ENCODE measurements at places on chromosomes 2 and 18.

DNA sequence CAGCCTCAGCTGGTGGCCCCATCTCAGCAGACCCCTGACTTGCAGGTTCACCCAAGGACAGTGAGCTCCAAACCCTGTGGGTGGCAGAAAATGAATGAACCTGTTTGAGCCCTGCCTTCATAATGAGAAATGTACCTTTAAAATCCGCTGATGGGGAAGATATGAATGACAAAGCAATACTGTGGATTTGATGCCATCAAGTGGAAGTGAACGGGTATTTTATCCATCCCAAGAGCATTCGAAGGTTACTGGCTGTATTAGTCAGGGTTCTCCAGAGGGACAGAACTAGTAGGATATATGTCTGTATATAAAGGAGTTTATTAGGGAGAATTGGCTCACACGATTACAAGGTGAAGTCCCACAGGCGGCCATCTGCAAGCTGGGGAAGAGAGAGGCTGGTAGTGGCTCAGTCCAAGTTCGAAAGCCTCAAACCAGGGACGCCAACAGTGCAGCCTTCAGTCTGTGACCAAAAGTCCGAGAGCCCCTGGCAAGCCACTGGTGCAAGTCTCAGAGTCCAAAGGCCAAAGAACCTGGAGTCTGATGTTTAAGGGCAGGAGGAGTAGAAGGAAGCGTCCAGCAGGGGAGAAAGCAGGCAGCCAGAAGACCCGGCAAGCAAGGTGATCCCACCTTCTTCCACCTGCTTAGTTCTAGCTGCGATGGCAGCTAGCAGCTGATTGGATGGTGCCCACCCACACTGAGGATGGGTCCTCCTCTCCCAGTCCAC is 32.1 kb downstream of the TOGARAM2 start:
- DNase-seq: no peak

DNA sequence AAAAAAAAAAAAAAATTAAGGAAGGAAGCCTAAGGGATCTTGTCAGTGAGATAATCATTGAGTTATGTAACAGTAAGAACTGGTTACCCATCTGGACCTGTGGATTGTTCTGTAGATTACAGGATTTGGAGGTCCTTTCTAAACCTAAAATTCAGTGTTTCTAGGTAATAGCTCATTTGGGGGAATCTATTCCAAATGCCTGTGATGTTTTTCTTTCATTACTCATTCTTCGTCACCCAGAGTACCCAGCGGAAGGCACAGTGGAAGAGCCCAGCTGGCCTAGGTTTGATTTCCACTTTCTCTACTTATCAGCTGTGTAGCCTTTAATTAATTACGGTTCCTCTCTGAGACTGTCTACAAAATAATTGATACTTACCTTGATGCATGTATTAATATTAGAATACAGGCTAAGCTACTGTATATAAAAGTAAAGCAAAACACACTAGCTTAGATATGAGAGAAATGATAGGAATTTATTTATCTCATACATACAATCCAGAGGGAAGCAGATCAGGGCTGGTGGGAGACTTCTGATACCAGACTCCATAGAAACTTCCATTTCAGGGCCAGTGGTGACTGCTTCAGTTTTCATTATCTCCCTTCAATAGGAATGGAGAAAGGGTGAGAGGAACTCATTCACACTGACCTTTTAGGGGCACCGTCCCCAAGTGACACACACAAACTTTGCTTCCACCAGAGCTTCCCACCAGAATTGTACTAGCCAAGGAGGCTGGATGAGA is 115.8 kb upstream of the NOSTRIN start:
- DNase-seq: no peak

- DNase-seq: no peak
Observed at GRCh38 chr18:8776013-8776943, 70.9 kb downstream of the MTCL1 start.

- DNase-seq: no peak
Observed at GRCh38 chr2:18057657-18058056, 179.2 kb downstream of the KCNS3 start.

DNA sequence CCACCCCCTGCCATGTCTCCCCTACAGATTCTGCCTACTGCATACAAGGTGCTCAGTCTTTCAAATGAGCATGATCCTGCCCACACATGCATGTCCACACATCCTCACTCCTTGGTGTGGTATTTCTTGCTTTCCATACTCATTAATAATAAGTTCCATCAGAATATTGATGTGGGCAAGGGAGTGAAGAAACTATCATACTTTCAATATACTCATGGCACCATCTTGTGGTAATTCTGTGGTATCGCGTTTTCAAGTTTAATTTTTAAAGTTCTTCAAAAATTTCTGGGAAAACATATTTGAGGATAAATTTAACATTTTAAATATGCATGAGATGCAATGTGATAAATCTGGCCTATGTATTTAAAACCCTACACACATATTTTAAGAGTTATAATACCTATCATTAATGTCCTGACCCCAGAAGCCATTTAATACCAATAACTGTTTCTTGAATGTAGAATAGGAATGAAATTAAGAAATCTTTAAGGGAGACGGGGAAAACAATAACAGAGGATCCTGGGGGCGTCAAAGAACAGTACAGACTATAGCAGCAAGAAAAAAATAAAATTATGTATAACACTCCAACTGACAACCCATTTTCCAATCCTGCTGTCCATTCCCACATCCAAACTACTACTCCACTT is 110.1 kb downstream of the ZNF385B start:
- DNase-seq: no peak

DNA sequence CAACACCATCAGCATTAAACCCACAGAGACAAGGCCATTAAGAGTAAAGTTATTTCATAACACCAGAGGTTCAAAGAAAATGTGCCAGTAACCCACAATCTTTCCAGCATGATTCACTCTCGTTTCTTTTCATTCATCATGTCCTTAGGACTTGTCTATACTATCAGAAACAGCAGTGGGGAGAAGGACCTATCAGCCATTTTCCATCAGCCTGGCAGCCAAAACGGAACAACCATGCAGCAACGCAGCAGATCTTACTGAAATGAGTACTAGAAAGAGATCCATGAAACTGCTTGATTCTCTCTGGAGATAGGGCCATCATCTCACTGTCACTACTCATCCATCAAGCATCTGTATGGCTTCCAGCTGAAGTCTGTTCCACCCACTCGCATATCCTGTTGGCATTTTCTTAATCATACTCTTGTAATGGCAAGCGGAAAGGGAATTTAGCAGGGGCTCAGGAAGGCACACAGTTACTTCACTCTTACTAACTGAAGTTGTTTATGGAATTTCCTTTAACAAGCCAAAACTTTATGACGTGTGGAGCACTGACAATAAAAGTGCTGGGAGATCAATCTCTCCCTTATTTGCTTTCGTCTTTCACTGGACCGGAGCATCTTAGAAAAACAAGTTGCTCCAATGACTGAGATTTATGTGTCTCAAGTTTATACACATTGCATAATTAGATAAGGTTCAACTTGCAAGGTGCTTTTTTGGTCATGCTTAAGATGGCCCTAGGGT is 69.7 kb downstream of the EPHA4 start:
- peak; percentile 71 for DNase-seq

DNA sequence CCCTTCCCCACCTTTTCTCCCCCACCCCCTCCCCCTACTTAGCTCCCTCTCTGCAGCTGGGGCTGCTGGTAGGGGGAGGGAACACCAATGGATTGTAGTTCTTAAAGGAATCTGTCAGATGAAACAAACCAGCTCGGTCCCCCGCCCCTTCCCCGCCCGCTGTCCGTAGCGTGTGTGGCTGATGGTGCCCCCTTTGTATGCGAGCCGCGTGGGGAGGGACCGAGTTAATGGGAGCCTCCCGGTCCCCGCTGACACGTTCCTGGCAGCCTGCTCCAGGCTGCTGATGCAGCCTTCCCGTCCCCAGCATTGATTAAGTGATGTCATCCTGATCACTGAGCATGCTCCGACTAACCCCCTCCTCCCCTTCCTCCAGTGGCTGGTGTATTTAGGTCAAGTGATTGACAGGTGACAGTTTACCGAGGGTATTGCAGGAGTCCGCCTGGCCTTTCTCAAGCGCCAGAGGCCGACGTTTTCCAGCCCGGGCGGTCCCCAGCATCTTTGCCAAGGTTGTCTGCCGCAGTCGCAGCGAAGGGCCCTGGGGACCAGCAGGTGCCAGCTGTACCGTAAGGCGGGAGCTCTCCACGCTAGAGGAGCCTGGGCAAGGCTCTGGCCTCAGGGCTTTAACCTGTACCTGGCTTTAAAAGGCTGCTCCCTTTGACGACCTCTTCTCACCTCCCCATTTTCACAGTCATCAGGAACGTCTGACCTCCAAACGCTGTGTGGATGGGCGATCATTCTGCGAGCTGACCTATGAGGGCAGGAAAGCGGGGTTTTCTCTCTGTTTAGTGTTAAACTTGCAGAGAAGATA is 1.8 kb downstream of the KIF5C start:
- DNase-seq: no peak

DNA sequence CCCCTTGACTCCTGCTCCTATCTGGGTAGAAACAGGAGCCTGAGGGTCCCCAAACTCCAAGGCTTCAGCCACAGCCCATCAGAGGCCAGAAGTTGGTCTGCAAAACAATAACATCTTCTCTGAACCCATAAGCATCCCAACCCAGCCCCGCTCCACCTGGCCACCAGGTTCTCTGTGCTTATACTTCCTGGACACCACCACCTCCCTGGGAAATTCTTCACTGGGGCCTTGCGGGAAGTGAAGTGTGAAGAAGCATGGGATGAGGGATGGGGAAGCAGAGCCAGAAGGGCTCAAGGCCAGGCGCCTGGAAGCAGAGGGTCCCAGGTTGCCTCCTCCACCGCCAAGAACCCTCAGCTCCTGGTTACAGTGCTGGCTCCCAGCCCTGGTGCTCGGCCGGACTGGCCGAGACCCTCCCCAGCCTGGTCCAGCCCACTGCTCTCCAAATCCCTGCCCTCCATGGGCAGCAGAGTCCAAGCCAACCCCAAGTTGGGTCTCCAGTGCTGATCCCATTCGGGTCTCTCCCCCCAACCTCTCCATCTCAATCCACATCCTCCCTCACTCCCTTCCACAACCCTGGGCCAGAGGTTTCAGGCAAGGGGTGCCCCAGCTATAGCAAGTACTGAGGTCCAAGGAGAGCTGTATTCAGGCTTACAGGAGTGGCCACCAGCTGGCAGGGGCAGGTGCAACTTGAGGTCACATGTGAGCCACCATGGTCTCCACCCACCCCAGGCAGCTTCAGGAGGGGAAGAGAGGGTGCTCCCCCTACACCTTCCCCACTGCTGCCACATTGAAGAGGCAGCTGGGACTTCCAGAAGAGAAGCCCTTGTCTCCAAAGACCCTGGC is 60.7 kb downstream of the TNS1 start:
- no peak for DNase-seq

DNA sequence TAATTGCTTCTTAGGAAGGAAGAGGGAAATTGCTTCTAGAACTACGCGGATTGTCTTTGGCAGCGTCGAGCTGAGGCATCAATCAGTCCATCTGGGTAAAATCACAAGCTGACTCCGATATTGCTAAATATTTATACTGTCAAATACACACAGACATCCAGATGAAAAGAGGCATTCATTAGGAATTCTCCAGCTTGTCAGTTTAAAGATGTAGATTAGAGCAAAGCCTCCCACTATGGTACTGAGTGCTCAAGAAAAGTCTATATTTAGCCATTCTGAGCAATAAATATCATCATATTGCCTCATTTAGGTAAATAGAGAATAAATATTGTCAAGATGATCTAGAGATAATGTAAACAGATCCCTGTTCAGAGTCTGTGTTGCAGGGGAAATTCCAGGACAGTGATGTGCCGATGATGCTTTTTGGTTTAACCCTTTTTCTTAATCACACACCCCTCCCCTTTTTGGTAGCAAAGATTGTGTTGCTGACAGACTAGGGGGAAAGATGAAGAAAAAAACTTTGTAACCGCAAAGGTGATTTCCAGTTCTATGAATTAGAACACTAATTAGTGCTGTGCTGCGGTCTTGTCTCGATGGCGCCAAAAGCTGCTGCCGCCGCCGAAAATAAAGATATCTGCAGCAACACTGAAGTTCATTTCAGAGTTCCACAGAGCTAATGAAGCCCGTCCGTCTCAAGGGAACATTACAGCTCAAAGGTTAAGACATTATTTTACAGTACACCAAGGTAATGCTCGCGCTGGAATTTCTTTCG is 171.8 kb downstream of the PTGR3 start:
- DNase-seq: no peak

- DNase-seq: no peak
Observed at GRCh38 chr2:27288610-27289009, 6.4 kb downstream of the TRIM54 start.

GRCh38 chr18:30970196-30970816 is 72.2 kb downstream of the DSC3 start:
- no peak for DNase-seq

GRCh38 chr2:176107731-176108181 is 676 bp downstream of the HOXD11 start:
- DNase-seq: no peak

GRCh38 chr2:124664363-124664762 is 639.3 kb downstream of the CNTNAP5 start:
- DNase-seq: no peak

GRCh38 chr18:78726326-78727056 is 253.1 kb upstream of the SALL3 start:
- DNase-seq: no peak

DNA sequence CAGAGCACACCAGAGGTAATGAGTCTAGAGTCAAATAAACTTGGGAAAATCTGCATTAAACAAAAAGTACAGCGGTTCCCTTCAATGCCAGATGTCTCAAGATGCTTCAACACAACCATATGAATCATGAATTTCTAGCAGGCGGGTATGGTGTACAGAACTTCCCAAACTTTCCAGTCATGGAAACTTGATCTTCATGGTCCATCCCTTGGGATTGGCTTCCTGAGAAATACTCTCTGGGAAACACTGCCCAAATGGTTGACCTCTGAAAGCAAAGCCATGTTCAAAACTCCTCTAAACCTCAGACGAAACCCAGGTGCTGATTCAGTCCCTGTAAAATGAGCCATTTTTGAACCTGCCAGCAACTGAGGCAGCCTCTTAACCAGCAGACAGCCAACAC is 16.4 kb upstream of the TMEM247 start:
- DNase-seq: peak; percentile 50

DNA sequence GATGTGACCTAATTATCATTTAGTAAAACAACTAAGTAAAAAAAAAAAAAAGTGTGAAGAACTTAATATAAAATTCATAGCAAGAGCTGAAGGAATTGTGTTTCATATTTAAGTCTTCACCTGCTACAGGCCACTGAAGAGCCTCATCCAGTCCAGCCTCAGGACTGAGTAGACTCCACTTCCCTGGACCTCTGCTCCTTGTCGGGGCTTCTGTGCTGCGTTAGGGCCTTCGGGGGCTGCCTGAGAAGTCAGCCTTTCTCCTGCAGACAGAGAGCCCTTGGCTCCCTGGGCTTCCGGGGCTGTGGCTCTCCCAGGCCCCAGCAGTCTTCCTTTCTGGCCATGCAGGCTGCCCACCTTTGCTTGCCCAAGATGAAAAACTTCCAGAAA is 95.5 kb downstream of the MTCL1 start:
- no peak for DNase-seq

- DNase-seq: peak; percentile 37
Observed at GRCh38 chr2:67565761-67566160, 168.6 kb downstream of the ETAA1 start.

GRCh38 chr2:223815884-223816570 is 21.4 kb downstream of the AP1S3 start:
- no peak for DNase-seq

Data from AG09309 (cell line).